ENCODE measurements at places on chromosomes 12 and 14.

DNA sequence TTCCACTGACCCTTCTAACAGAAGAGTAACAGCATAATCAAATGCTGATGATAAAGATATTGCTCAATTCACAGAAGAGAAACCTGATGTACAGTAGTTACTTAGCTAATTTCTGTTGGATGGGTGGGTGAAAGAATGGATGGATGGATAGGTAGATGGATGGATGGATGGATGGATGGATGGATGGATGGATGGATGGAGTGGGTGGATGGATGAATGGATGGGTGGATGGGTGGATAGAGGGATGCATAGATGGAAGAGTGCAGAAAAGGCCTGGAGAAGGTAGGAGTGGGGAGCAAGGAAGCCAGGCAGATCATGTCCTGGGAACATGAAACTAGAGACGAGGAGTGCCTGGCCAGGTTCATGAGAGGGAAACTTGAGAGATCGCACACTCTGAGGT lies 520.9 kb downstream of the BCL11B start:
- no peak for DNase-seq

- DNase-seq: no peak
Observed at GRCh38 chr12:66269142-66269541, 33.2 kb upstream of the HELB start.

DNA sequence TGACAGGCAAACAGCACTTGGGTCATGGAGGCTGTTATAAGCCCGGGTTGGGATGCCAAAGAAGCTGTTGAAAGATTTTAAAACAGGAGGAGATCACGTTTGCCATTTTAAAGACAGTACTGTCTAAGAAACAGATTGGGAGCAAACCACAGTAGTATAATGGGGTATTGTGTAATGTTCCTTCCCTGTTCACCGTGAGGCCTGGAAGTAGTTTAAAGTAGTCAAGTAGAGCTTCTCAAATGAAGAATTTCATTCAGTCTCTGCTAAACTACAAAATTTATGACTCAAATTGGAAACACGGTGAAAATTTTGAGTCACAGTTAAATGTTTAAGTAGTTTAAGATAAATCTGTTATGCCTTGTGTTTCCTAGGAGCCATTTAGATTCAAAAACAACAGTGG lies 35.8 kb downstream of the ATP2A2 start:
- DNase-seq: no peak

DNA sequence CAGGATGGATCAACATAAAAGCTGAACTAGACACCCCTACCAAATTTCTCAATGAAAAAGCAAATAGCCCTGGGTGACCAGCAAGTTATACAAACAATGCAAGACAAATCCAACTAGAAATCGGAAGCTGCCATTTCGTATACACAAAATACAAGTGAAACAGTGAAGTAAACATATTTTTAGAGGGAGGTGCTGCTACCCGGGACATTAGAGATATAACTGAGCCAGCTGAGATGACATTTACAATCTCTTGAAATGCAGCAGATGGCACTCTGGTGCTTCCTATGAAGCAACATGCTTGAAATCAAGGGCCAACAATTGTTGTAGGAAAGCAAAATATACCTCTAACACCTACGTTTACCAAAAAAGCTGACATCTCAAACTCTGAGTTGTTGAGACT lies 25.5 kb downstream of the BDKRB1 start:
- no peak for DNase-seq

GRCh38 chr14:91585856-91586255 lies 75.7 kb upstream of the PPP4R3A start:
- DNase-seq: no peak

GRCh38 chr14:24058260-24058950 lies 6.6 kb downstream of the CARMIL3 start:
- no peak for DNase-seq

DNA sequence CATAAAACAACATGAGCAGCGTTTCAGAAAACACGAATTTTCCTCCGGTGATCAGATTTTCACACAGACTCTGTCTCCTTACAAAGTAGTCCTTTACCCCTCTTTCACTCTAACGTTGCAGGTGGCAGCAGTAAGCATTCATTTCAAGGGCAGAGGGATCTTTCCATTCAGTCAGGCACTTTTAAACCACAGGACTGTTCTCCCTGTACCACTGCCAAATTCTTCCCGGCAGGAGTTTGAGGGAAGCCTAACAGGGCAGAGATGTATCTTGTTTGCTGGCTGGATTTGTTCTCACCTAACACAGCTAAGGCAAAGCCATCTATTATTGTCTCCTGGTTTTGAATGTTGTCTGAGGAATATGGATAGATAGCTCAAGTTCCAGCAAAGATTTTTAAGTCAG lies 1187.3 kb upstream of the SEL1L start:
- no peak for DNase-seq

DNA sequence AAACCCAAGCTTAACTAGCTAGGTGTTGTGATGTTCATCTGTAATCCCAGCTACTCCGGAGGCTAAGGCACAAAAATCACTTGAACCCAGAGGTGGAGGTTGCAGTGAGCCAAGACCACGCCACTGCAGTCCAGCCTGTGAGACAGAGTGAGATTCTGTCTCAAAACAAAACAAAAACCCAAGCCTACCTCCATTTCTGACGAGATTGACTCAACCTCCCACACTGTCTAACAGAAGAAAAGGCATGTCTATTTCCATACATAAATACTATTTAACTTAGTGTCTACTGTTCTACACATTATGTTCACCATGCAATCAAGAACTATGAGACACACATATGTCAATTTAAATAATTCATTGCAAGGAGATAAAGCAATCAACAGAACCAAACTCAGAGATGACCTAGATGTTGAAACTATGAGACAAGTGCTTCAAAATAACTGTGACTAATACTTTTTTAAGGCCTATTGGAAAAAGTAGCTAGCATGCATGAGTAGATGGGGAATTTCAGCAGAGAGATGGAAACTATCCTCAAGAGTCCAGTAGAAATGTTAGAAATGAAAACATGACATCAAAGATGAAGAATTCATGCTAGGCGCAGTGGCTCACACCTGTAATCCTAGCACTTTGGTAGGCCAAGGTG lies 75.9 kb upstream of the DHRS4 start:
- DNase-seq: no peak

DNA sequence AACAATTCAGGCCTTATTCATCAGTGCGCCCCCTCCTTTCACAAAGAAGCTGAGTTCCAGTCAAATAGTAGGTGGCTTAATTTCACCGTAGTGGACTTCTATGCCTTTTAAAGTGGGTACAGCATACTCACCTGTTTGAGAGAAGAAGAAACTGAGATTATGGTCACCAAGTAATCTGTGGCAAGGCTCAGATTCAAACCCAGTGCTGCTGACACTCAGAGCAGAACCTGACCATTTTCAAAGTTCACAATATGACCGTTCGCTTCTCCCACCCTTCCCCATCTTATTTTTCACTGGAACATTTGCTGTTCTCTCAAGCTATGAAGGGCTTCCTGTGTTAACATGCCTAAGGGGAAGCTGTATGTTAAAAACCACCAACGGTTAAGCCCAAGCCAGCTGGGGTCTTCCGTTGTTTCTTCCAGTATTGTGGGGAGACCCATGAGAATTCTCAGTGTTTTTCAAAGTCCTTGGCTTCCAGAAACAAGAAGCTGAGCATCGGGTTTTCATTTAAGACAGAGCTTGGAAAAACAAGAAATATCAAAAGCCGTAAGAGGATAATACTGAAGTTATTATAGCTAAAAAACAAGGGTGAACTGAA lies 6.1 kb upstream of the PSMA6 start:
- DNase-seq: no peak

DNA sequence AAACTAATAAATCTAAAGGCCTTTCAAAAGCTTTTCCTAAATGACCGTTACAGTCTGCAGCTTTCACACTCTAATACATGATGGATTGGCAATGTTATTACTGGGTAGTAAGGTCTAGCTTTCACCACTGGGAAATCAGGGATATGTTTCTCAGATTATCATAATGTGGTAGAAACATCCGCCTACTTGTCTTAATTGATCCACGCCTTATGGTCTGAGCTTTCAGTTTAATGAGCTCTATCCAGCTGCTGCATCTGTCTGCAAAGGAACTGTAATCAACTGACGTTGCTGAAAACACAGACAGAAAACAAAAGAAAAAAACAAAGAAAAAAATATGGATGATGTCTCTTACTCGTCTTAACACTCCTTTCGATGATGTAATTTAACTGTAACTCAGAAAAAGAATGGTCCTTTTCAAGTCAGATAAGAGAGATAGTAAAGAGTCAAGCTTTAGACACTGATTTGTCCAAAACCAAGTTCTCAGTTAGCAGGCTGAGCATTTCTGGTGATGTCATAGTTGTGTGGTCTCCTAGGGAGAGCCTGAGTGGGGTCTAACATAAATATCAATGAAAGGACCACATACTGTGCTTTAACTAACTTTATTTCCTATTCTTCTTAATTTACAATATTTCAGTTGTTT lies 85.9 kb downstream of the C2CD5 start:
- no peak for DNase-seq

Data from CD4-positive, alpha-beta T cell (primary cell).